T-helper 17 cell (primary cell): ENCODE measurements at places on chromosomes 12 and 14.

DNA sequence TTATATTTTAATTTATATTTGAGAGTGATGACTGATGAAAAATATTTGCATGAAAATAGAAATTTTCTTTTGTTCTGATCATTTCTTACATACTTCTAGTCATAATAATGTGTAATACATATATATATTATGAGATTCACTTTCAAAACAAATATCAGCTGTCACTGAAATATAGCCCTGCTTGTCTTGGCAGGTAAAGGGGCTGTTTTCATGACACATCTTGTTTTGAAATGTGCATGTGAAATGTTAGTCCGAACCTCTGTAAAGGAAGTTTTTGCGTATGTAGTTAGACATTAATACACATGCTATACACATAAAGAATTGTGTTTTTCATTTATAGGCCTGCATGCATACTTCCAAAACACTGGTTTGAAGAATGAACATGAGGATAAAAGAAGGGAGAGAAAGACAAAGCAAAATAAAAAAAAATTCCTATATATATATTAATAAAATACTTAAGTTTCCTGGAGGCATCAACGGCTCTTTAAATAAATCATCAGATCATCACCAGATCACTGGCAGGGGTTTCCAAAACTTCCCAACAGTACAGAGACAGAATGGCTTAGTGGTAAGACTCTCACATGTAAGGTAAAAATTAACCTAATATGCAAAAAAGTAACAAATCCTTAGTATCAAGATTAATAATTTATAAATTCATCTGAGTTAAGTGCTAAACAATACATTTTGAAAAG, 60.1 kb downstream of the SEL1L start:
- DNase-seq, result no peak

- no peak for DNase-seq
These were observed 4.3 kb upstream of the ASB2 start for GRCh38 chr14:93980456-93981201.

DNA sequence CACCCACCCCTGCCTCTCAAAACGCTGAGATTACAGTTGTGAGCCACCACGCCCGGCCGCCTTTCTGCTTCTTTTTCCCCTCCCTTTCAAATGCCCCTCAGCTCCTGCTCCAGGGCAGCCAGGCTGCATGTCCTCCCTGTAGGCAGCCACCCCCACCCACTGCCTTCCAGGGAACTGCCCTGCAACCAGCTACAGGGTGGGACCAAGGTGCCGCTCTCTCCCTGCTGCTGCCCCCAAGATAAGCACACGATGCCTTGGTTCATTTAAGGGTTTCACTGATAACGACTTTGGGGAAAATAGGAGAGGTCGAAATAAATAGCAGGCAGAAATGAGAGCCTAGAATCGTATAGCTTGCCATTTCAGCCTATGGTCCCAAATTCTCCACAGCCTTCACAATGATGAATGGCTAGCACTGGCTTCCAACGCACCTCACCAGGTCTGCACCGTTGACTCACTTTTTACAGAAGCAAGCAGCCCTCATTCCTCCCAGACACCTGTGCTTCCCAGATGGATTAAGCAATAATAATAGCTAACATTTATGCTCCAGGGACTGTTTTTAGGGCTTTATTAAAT, 40.7 kb downstream of the ATG14 start:
- DNase-seq, result no peak

- DNase-seq, result no peak
These were observed 15.1 kb upstream of the CCDC198 start for GRCh38 chr14:57508756-57509155.

DNA sequence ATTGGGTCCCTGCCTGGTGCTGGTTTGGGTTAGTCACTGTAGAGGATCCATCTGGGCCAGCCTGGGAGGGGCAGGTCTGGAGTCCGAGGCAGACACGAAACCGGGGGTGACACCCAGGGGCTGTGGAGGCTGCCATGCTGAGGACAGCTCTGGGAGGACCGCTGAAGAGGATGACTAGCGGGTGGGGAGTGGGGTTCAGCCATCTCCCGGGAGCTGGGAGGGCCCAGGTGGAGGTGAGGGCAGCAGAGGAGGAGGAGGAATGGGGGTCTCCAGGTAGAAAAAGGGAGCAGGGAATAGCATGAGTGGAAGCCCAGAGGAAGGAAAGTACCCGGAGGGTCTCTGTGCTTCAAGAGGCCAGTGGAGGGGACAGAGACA, 4.0 kb upstream of the DIO3 start:
- no peak for DNase-seq

GRCh38 chr14:78154827-78155226, 15.3 kb upstream of the NRXN3 start:
- DNase-seq, result no peak

GRCh38 chr14:36756226-36756625, 94.6 kb downstream of the PAX9 start:
- DNase-seq, result no peak

GRCh38 chr14:69673578-69674305, 62.3 kb downstream of the SUSD6 start:
- DNase-seq, result no peak

GRCh38 chr12:71947645-71948105, 9.0 kb downstream of the TPH2 start:
- no peak for DNase-seq
